ENCODE measurements at places on chromosomes 11 and 22. TPM values are rescaled to one million over a fixed set of nuclear protein-coding genes. Genes with fewer than 3 reads are reported as not detected.

GRCh38 chr11:72630104-72630852 is 43.9 kb downstream of the PDE2A start:
- no peak for DNase-seq

DNA sequence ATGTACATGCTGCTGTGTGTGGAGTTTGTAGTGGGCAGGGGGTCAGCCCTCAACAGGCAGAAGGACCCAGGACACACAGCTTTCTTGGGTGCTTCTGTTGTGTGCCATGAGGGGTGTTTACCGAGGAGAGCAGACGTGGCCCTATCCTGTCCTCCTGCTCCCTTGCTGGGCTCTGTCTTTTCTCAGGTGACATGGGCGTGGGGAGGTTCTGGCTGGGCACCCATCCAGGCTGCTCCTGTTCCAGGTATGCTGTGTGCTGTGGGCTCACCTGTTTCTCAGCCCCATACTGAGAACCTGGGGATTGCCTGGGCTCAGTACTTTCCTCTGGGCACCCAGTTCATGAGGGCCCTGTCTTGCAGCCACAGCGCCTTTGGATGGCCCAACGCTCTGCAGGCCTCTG is 23.3 kb downstream of the MICALL1 start:
- DNase-seq, result no peak

GRCh38 chr11:44940404-44940803 is 10.3 kb downstream of the TP53I11 start:
- no peak for DNase-seq

DNA sequence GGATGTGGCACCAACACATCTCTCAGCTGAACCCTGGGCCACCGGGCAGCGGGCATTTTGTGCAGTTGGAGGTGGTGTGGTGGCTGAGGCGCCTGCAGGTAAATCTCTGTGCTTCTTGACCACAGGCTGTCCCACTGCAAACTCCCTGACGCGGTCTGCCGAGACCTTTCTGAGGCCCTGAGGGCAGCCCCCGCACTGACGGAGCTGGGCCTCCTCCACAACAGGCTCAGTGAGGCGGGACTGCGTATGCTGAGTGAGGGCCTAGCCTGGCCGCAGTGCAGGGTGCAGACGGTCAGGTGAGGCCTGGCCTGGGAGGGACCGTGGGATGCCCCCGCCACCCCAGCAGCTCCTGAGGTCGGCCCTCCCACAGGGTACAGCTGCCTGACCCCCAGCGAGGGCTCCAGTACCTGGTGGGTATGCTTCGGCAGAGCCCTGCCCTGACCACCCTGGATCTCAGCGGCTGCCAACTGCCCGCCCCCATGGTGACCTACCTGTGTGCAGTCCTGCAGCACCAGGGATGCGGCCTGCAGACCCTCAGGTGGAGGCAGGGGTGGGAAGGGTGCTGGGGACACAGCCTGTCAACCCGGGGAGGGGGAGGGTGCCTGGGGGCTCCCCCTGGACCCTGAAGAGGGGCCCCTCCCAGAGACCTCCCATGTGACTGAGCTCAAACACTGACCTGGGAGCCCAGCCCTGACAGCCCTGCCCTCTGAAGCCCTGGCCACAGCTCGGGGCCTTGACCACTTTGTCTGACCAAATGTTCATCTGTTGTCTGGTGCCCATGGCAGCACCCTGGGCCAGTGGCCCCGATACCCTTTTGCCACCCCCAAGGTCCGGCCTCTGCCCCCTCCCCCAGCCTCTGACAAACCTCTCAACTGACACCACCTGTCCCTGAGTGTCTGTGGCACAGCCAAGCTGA is 4.6 kb upstream of the PGGHG start:
- peak; percentile 52 for DNase-seq

- DNase-seq, result no peak
Observed at GRCh38 chr11:82906931-82907330, 5.4 kb downstream of the DDIAS start.

GRCh38 chr22:31348766-31349165 is 2.6 kb upstream of the PATZ1 start:
- no peak for DNase-seq

PRG2 gene
- 0.98 TPM for polyA plus RNA-seq

NPAS4 gene
- 0.30 TPM for polyA plus RNA-seq

DNA sequence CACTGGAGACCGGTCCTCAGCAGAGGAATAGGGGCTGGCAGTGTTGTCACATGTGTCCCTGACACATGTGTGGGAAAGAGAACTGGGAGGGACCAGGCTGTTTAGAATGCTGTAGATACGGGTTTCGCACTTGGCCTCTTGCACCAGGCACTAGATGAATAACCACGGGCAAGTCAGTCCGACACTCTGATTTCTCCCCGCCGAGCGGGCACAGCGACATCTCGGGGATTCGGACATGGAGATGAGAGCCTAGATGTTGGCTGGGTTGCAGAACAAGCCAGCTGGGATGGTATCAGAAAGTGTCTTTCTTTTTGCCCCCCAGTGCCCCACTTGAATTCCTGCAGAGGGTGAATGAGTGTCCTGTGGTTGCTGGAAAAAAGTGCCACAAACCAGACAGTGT is 115.9 kb upstream of the SLC22A12 start:
- DNase-seq, result no peak

DNA sequence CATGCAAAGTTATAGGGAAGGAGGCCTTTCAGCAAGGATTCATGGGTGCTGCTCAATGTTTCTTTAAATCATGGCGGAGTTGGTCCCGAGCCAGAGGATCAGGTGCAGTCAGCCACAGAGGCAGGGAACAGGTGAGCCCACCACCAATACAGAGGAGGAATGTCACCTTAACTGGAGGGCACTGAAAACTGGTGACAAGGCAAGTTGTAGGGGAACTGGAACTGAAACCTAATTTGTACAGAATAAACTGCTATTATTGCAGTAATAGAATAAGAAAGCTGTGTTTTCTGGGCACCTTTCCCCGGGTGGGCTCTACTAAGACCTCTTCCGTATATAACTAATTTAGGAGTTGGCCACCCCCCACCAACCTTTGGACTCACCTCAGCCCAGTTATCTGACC is 296.0 kb upstream of the NARS2 start:
- DNase-seq, result no peak

DNA sequence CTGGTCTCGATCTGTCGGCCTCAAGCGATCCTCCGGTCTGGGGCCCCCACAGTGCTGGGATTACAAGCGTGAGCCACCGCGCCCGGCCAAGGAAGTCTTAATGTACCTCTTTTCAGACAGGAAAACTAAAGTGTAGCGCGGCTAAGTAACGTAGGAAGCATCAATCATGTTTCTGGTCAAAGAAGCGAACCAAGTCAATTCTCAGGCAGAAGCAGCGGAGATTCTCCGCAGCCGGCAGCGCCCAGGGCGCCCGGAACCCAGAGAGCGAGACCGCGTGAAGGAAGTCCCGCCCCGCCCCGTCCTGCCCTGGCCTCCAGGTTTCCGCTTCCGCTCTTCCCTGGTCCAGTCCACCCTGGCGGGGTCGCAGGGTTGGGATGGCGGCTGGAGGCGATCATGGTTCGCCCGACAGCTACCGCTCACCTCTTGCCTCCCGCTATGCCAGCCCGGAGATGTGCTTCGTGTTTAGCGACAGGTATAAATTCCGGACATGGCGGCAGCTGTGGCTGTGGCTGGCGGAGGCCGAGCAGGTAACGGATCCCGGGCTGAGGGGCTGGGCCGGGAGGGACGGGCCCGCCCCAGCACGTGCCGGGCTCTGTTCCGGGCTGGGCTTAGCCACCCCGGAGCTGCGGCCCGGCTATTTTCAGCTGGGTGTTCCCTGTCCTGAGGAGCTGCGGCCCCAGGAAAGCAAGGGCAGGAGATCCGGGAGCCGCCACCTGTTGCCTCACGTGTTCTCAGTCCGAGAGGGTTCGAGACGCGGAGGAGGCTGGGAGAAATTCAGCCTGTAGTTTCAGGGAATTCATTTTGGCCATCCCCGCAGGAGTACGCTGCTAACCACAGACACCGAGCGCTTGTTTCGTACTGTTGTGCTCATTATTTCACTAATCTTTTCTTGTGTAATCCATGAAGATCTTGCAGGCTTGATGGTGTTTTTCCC is at the start of gene ADSL:
Gene ADSL (plus strand): TSS at position 316 of the 934 bp plus-strand sequence. CDS start 59 bp downstream, at position 375.
- DNase-seq, result peak; percentile 83

GRCh38 chr11:125347261-125347585 is 148.8 kb downstream of the FEZ1 start:
- no peak for DNase-seq

GRCh38 chr22:44145544-44145943 is 35.2 kb upstream of the PARVG start:
- DNase-seq, result no peak
